Activated naive CD4-positive, alpha-beta T cell treated with anti-CD3 and anti-CD28 coated beads for 36 hours (primary cell): ENCODE measurements at places on chromosomes 5 and 9.

- DNase-seq = no peak
Observed at GRCh38 chr9:115134941-115135340, 17.0 kb upstream of the TNC start.

GRCh38 chr5:161847447-161847846 lies 473 bp upstream of the GABRA1 start:
- DNase-seq = no peak

DNA sequence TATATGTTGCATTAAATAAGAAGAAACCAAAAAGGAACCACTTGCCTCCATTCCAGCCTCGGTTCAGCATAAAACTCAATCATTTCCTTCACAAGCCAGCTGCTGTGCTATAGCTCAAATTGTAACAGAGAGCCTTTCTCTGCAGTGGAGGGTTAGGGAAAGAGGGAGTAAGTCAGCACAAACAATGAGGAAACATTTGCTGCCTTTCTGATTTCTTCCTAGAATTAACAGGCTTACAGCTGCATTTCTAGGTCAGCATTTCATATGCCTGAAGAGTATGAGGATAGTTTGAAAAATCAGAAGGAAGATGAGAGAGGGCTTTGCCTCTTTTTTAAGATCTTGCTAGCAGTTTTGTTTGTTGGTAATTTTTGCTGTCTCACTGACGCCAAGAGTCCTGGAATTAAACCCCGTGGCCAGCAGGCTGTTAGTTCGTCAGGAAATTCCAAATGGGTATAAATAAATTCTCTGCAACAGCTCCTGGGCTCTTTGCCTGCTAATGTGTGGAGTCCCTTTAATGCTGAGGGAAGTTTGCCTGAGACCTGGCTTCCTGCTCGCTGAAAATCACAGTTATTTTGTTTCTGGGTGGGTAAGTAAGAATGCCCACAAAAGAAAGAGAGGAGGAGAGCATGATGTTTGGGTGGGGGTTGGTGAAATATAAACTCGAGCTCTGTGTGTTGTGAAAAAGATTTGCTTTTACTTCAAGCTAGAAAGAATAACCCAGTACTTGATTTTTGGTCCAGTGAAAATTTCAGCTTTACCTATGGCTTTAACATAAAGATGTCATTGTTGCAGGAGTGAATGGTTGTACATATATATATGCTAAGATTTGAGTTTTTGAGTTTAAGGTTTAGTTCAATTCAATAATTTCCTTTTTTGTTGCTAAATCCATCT lies 148.1 kb upstream of the DMRT1 start:
- no peak for DNase-seq

- no peak for DNase-seq
Observed at GRCh38 chr9:38285236-38285635, 107.3 kb upstream of the ALDH1B1 start.

GRCh38 chr9:37350486-37351190 lies 71.9 kb upstream of the GRHPR start:
- no peak for DNase-seq

GRCh38 chr5:33556330-33557328 lies 115.9 kb downstream of the TARS1 start:
- no peak for DNase-seq

- DNase-seq = no peak
Observed at GRCh38 chr5:62305358-62305714, 670 bp upstream of the KIF2A start.

- no peak for DNase-seq
Observed at GRCh38 chr5:157718519-157718918, 12.7 kb upstream of the THG1L start.

- peak; percentile 37 for DNase-seq
Observed at GRCh38 chr5:71778678-71779276, 59.7 kb downstream of the CARTPT start.

DNA sequence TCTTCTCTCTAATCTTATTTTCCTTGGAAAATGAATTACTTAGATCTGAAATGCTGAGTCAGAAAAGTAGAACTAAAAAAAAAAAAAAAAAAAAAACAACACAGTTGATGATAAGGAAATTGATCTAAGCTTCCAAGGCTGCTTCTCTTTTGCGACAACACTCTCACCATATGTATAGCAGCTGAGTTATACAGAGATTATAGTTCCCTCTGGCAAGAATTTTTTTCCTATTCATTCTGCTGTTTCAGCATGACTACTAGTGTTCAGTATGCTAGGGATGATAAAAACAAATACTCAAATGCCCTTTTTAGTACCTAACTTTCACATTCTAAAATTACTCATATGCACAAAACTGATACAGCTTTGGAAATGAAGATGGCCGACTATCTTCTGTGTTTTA lies 267.3 kb downstream of the MLLT3 start:
- DNase-seq = no peak

- no peak for DNase-seq
Observed at GRCh38 chr9:107276966-107277710, 5.9 kb upstream of the RAD23B start.

DNA sequence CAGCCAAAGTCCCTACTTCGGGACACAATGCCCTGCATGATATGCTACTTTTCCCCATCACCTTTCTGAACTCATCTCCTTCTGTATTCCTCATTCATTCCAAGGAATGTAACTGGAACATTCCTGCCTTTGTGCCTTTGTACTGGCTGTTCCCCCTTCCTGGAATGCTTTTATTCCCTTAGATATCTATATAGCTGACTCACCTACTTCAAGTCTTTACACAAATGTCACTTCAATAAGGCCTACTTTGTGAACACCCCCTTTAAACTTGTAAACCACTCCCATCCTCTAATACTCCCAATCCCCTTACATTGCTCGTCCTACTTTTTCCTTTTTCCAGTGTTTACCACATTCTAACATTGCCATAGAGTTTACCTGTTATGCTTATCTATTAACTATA lies 2.4 kb downstream of the NOL6 start:
- no peak for DNase-seq

GRCh38 chr5:86880785-86881492 lies 263.2 kb downstream of the COX7C start:
- peak; percentile 58 for DNase-seq

GRCh38 chr5:149697001-149697400 lies 33.1 kb upstream of the PPARGC1B start:
- no peak for DNase-seq

DNA sequence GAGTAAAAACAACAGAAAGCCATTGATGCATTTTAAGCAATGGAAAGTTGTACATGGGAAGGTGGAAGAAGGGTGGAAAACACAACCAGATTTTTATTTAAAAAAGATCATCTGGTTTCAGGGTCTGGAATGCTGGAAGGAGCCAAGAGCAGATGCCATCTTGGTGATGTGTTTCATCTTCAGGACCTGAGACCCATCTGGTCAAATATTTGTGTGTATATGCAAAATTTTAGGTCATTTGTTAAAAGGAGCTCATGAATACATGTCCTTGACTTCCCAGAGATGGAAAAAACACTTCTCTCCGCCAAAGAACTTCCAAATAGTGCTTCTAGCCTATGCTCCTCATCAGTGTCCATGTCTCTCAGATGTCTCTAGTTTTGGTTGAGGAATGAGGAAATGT lies 110.6 kb upstream of the GDNF start:
- DNase-seq = no peak

DNA sequence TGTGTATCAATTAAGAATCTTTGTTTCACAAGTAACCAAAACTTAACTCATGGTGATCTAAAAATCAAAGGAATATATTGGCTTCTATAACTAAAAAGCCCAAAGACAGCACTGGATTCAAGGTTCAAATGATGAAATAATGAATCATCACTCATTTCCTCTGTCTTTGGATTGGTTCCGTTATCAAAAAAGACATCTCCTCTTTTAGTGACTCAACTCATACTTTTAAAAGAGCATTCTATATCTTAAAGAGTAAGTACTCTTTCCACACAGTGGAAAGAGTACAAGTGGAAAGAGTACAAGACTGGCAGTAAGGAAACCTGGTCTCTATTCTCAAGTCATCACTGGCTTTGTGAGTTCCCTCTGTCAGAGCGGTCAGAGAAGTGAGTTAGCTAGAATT lies 141.4 kb upstream of the NMUR2 start:
- DNase-seq = no peak

DNA sequence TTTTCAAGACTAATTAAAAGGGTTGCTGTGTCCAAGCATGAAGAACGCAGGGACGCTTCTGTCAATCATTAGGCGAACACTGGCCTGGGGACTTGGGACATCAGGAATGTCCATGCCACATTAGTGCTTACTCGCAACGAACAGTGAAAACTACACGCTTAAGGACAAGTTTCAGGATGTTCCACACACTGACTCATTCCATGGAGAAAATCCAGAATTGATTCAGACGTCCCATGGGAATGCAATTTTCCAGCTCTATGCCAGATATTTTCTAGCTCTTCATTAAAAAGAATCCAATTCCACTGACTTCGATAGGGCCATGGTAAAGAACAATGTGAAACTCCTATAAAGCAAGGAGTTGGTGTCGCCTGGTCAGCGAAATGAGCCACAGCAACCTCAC lies 98.2 kb downstream of the CAMSAP1 start:
- peak; percentile 1 for DNase-seq

DNA sequence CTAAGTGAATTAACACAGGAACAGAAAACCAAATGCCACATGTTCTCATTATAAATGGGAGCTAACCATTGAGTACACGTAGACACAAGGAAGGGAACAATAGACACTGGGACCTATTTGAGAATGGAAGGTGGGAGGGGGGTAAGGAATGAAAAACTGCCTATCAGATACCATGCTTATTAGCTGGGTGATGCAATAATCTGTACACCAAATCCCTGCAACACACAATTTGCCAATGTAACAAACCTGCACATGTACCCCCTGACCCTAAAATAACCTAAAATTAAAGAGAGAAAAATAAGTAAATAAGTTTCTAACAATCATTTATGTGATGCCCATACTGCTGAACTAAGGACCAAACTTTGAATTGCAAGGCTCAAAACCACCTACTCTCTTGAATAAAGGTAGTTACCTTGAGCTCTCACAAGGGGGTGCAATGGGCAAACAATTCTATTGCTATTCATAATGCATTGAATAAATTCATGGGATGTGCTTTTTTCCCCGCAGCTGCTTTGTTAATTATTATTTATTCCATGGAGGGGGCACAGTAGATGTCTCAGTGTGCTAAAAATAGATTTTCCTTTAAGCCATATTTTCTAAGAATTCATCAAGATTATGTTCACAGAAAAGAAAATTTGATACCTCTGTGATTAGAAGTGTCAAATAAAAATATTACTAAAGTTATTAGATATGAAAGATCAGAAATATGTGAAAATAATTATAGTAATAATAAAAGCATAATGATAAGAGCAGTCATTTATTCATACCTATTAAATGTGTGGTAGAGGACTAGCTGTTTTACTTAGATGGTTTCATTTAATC lies 76.2 kb upstream of the PTPN3 start:
- DNase-seq = peak; percentile 50

DNA sequence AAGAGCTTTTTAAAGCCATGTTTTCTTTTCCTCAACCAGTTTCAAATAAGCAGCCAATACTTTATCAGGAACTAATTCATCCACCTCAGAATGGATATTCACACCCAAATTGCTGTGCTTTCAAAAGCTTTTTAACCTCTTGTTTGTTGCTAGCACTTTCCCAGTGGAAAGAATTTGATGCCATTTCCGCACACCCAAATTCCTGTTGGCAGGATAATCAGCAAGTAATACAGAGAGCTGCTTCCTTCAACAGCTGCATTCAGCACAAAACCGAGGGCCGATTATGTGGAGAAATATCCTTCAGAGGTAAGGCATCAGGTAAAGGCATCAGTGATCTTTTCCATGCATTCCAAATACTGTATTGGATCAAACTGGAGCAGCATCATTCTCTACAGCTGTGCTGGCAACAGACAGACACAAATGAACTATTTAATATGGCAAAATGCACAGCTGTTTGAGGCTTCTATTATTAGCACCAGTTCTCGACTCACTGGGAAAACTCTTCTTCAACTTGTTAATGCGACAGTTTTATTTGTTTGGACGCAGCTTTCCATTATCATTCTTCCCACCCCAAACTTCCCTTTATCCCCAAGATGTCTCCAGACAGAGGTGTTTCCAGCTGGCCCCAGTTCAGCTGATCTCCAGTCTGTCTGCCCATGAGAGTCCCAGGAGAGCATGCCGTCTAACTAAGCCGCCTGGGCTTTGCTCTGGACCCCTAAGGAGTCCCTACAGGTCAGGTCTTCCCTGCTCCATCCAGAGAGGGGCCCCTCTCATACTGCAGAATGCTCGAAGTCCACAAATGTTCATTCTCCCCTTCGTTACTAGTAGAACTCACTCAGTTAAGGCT lies 22.2 kb upstream of the MGAT1 start:
- no peak for DNase-seq

GRCh38 chr5:93246090-93246855 lies 334.7 kb downstream of the NR2F1-AS1 start:
- DNase-seq = no peak

- DNase-seq = no peak
Observed at GRCh38 chr5:168020542-168021294, 270.7 kb upstream of the WWC1 start.

DNA sequence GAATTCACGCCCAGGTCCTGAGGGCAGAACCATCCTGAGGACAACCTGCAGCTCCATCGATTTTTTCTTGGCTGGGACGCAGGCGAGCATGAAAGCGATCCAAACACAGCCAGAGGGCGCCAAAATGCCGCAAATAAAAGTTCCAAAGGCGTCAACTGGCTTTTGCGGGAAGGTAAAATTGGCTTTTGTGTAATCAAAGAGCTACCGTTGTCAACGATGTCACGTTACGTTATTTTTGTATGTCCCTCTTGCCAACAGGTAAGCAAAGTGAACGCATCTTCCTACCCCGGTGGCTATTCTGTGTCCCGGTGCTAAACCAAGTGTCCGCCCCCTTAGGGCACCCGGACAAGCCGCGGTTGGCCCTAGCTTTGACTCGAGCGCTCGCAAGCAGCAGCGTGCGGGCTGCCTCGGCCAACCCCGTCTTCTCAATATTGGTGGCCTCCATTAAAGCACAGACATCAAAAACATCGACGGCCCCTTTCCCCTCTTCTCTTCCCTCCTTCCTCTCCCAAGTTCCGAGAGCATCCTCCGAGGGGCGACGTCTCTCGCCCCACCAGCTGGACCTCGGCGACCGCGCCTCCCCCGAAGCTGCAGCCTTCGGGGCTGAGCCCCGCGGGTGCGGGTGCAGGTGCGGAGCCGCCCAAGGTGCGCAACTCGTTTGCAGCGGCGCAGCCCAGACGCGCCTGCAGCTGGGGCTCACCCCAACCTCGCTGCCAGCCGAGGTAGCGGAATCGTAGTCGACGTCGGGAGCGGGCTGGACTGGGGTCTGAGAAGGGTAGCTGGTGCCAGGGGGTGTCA lies 1.1 kb upstream of the BASP1 start:
- peak; percentile 81 for DNase-seq

DNA sequence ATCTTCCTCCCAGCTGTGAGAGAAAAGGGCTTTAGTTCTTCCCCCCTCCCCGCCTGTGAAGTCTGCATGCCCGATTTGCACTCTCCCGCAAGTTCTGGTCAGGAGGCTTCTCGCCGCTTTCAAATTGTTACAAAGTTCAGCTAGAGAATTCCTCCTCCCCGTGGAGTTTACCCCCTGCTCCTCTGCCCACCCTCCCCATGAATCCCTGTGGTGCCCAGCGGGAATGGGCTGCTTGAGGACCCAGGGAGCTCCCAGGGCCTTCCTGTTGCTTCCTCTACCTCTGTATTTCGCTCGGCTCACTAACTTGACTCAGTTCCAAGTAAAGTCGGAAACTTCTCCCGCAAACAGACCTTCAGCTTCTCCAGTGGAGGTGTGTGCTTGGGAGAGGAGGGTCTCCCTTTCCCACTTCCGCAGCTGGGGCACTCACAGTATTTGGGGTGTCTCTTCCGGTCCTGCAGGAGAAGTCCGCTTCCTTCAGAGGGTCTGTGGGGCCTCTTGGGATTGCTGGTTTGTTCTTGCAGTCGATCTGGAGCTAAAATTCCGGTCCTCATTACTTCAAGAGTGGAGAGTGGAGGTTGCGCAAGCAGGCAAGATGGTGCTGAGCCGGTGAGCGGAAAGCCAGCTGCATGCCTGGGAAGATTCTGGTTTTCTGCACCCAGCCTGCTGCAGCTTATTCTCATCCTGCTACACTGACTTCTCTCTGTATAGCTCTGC lies 97.8 kb downstream of the ADAMTS12 start:
- no peak for DNase-seq
